Suppressor macrophage treated with lipopolysaccharide for 4 hours (primary cell): ENCODE measurements at places on chromosomes 2 and 18.

- no peak for DNase-seq
Measured at GRCh38 chr2:149415086-149415485, 84.7 kb downstream of the LYPD6 start.

- DNase-seq = no peak
Measured at GRCh38 chr2:128468186-128468920, 149.7 kb upstream of the HS6ST1 start.

DNA sequence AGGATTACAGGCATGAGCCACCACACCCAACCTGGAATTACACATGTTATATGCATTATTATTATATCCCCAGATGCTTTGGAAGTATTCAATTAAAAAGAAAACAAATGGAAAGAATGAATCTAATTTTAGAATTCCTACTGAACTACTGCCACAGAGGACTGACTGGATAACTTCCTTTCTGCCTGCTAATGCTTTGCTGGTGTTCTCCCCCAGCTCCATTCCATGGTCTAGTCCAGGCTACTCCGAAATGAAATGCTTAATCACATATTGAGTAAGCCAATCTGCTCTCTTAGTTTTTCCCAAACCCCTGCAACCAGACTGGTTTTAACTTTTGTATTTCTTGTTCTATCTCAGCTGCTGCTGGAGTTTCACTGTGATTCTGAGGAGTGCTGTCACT lies 519.1 kb downstream of the SOX11 start:
- DNase-seq = no peak

DNA sequence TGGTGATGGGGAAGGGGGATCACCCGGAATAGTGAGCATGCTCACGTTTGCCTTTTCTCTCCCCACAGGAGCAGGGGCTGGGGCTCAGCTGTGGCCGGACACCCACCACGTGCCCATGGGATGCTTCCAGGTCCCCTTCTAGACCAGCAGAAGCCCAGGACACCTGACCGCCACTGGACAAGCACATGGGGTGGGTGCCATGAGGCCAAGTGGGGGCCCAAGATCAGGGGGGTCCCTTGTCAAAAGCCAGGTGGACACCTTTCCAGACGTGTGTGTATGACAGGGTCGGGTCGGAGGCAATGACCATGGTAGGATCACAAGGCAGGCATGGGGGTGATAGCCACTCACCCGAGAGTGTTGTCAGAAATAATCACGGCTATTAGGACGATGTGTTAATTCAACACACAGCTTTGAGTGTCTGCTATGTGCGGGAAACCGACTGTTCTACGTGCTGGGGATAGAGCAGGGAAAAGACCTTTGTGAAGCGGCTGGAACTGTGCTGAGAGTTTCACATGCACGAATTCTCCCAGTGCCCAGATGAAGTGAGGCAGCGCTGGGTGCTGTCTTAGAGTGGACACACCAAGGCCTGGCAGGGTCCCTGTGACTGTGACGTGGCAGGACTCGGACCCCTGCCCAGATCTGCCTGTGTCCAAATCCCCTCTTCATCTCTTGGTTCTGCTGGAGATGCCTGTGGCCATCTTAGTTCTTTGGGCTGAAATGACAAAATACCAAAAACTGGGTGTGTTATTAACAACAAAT lies 244.7 kb downstream of the NDUFA10 start:
- no peak for DNase-seq

- DNase-seq = no peak
Measured at GRCh38 chr2:217970206-217970605, 32.6 kb downstream of the TNS1 start.

GRCh38 chr2:64392529-64392928 lies 61.4 kb upstream of the LGALSL start:
- peak; percentile 52 for DNase-seq
